ENCODE measurements at places on chromosomes 4 and X. TPM values are rescaled to one million over a fixed set of nuclear protein-coding genes. Genes with fewer than 3 reads are reported as not detected.

DNA sequence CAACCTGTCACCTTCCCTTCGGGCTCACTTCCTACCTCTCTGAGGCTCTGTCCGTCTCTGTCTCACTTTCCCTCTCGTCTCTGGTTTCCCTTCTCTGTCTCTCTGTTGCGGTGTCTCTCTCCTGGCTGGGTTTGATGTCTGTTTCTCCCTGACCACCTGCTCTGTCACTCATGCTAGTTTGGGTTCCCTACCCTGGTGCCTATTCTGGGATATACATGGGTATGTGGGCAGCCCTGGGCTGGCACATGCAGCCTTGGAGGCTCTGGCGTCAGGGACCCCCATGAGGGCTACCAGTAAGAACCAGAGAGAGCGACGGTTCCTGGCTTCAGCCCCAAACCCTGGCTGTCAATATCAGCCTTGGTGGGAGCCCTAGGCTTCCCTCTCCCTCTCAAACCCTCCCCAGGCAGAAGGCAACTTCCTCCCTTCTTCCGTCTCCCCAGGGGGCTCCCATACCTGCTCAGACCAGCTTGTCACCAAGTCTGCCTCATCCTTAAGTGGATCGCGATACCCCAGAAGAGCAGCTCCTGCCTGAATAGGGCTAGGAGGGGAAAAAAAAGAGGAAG lies 314 bp downstream of the DNASE1L1 start:
- no peak for DNase-seq

GRCh38 chrX:32867781-32868523 lies 343.4 kb downstream of the DMD start:
- no peak for DNase-seq

DNA sequence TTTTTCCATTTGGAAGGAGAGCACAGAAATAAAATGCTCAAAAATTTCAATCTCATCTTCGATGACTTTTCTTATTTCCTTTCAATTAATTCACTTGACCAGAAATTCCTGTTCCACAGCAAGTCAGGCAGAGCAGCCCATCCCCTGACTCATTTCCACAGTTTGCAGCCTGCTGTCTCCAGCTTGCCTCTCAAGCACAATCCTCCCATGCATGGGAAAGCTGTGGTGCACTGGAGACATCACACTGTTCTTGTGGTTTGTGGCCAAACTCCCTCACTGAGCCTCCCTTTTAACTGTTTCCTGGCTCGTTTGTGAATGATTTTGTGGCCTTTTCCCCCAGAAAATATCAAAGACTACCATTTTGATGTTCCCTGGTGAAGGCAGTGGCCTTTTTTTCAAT lies 114.0 kb upstream of the ENPEP start:
- DNase-seq = no peak

- DNase-seq = peak; percentile 68
These were observed 14.8 kb downstream of the PDK3 start for GRCh38 chrX:24479924-24480323.

GRCh38 chrX:45454290-45454689 lies 253.6 kb upstream of the DIPK2B start:
- DNase-seq = no peak

GRCh38 chr4:61805979-61806378 lies 605.9 kb downstream of the ADGRL3 start:
- DNase-seq = no peak

- DNase-seq = no peak
These were observed 54.2 kb upstream of the SPANXN3 start for GRCh38 chrX:143571521-143571920.

GRCh38 chr4:74293558-74293957 lies 14.7 kb upstream of the EPGN start:
- no peak for DNase-seq

DNA sequence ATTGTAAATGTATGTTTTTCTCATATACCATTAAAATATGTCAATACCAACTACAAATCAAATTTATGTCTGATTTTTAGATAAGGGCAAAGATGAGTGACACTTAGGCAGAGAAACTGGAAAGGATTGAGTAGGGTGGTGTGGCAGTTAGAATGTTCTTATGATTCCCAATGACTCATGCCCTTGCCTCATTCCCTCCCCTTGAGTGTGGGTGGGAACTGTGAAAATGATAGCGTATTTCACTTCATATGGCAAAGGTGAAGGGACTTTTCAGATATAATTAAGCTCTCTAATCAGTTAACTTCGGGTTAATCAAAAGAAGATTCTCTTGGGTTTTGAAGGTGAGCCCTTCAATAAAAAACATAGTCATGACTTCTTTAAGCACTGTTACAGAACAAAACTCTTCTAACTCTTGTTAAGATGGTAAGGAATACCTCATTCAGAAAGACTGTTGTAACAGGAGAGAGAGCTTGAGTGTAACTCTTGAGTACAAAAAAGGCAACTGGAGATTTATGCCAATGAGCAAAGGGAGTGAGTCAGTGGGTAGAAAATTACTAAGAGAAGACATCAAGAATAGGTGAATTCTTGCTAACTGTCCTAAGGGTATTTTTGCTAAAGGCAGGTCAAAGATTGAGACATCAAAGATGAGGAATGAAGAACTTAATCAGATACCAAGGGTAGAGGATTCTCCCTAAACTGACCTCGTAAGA lies 329.5 kb downstream of the KCTD8 start:
- no peak for DNase-seq

GRCh38 chr4:56127716-56128115 lies 179.0 kb downstream of the CEP135 start:
- no peak for DNase-seq

GRCh38 chrX:141469469-141469868 lies 115.1 kb downstream of the SPANXA1 start:
- DNase-seq = no peak

GRCh38 chrX:104659005-104659744 lies 93.2 kb downstream of the IL1RAPL2 start:
- no peak for DNase-seq

- no peak for DNase-seq
These were observed 67.1 kb downstream of the PGRMC1 start for GRCh38 chrX:119303137-119303536.

- DNase-seq = no peak
These were observed 46.7 kb upstream of the IL2 start for GRCh38 chr4:122503214-122503613.

- no peak for DNase-seq
These were observed 53.6 kb upstream of the SETD7 start for GRCh38 chr4:139609647-139610046.

DNA sequence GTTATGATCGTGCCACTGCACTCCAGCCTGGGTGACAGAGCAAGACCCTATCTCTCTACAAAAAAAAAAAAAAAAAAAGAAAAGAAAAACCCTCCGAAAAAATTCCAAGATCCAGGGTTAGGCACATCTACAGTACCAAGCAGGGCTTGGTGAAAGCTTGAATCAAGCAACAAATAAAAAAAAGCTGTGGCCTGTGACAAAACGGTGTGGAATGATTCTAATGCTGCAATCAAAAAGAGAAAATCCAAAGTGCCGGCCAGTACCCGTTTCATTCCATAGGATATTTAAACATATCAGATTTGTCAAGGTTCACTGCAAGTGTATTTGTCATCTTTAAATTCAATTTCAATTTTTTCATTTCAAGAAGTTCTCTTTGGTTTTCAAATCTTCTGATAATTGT lies 20.5 kb downstream of the RWDD4 start:
- no peak for DNase-seq

DNA sequence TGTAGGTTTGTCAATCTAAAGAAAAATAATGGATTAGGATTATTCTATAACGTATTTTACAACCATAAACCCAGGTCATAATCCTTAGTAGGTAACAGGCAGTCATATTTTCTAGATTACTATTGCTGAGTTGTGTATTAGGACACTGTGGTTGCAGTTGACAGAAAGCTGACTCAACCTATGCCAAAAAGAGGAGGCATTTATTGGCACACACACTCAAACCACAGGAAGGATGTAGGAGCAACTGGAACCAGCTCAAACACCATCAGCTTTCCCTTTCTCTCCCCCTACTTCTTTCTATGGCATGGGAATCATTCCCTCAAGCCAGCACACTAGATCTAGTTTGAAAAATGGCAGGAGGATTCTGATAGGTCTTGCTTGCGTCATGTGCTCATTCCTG lies 136.4 kb upstream of the FAM9C start:
- DNase-seq = no peak

DNA sequence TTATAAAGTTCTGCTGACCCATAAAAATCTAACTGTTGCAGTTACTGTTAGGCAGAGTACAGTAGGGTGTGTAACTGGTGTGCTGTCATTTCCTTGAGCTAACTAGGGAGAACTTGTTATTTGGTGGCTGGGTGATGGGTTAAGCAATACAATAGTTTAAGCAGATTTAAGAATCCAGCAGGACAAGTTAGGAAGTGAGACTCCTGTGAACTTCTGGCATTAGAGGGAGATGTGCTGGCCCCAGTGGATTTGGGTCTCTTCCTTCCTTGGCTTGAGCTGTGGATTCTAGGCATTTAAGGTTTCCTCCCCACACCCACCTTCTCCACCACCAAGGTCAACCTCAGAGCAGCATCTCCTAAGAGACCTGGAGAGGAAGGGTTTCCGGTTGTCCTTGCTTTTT lies 70.5 kb downstream of the CLCN5 start:
- no peak for DNase-seq

DNA sequence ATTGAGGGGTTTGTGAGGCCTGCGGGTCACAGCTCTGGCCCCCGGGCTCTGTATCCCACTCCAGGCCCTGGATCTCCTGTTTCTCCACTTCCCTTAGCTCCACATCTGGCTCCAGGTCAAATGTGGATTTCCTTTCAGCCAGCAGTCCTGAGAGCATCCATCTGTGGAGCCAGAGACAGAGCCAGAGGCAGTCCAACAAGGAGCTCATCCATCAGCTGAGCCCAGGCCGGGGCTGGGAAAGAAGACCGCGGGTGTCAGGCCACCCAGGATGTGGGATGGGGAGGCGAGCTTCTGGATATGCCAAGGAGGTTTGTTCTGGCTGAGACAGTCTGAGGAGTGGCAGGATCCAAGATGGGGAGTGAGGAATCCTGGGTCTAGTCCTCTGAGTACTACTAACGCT lies 91.7 kb downstream of the EFNB1 start:
- no peak for DNase-seq

GRCh38 chrX:46913667-46914066 lies 1.4 kb downstream of the JADE3 start:
- no peak for DNase-seq

DNA sequence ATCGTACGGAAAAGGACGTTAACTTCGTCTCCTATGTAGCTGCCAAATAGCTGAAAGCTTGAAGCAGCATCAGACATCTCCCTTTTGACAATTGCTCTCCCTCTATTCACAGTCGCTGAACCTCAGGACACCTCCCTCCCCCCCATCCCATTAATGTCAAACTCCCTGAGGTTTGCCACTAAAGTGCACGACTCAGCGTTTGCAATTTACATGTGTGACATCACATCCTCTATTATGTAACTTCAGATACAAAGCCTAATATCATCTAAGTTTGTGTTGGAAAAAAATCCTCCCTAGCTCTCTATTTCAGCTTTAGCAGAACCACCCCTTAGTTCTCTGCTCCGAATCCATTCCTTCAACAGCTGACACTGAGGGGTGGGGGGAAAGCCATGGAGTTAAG lies 5.5 kb upstream of the NR3C2 start:
- DNase-seq = no peak

DNA sequence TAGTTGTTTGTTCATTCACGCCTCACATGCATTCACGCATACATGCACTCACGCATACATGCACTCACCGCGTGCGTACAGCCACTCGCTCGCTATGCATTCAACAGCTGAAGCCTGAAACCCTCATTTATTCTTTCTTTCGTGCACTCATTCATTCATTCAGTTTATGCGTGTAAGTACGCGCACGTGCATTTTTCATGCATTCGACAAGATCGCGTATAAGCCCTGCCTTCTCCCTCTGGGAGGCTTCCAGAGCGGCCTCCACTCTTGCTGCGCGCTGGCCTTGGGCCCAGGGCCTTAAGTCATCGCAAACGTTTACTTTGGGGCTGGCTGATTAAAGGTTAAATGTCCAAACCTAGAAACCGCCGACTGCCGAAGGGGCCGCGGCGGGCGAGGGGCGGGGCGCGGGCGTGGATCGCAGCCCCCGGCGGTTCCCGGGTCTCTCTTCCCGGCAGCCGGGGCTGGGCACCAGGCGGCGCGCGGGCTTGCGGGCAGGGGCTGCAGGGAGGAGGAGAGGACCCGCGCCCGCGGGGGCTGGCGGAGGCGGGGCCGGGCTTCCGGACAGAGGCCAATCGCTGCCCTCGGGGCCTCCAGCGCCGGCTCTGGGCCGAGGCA lies at the start of gene GYG2:
Gene GYG2, plus strand, starts transcription at position 587 of the 615 bp plus-strand sequence. CDS start 1,259 bp downstream, outside the sequence.
- DNase-seq = no peak

DNA sequence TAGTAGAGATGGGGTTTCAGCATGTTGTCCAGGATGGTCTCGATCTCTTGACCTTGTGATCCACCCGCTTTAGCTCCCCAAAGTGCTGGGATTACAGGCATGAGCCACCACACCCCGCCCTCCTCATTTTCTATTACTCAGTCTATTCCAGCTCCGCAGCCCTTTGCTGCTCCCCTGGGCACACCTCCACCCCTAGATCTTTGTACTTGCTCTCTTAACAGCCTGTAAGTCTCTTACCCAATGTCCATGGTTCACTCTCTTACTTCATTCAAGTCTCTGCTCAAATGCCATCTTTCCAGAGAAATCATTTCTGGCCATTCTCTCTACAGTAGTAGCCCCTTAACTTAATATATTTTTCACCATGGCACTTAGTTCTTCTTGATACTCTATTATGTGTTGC lies 64.7 kb downstream of the LDB2 start:
- no peak for DNase-seq

DNA sequence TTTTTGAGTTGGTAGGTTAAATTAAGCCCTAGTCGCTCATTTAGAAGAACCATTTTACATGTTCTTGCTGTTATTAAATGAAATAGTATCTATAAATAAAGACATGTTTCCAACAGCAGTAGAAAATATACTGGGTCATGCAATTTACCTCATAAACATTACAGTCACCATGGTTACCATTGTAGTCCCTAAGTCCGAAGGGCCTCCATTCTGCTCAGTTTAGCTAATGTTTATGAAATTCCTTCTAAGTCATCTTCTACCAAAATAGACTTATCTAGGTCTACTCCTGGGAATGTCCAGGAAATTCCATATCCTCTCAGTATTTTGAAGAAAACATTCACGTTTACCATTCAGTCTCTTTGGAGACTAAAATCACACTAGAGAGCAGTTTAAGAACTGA lies 292.5 kb upstream of the DCAF8L1 start:
- DNase-seq = no peak

DNA sequence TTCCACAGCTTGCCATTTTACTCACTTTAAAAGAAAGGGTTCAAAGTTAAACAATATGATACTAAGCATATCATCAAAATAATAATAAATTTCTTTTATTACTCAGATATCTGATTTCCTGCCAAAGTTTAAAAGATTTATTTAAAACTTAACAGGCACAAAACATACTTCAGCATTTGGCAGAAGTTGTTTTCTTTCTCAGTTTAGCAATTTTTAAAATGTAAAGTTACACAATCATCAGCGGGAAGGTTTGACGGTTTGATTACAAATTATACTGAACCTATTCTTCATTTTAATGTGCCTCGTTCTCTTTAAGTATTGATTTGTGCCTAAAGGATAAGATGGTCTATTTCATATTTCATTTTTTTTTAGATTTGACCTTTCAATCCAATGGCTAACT lies 227.2 kb downstream of the APBB2 start:
- DNase-seq = no peak

GUCY1A1 gene
- polyA plus RNA-seq = not detected

ABLIM2 gene
- polyA plus RNA-seq = 0.57 TPM

SMIM31 gene
- polyA plus RNA-seq = not detected

ZNF674 gene
- 0.79 TPM for polyA plus RNA-seq

S100P gene
- 3.2 TPM for polyA plus RNA-seq

TMSB15A gene
- not detected for polyA plus RNA-seq

MAOB gene
- not detected for polyA plus RNA-seq

ADAM29 gene
- not detected for polyA plus RNA-seq

HSFX3 gene
- not detected for polyA plus RNA-seq

FAM50A gene
- polyA plus RNA-seq = 45.6 TPM

LONRF3 gene
- 0.41 TPM for polyA plus RNA-seq

FRAS1 gene
- 0.02 TPM for polyA plus RNA-seq

CT47A1 gene
- not detected for polyA plus RNA-seq

UGT2A3 gene
- not detected for polyA plus RNA-seq

Measured in naive thymus-derived CD8-positive, alpha-beta T cell (primary cell).